ENCODE measurements at places on chromosomes 6 and 20.
A peak's percentile ranks its signal among the peaks of the same experiment; 100 is the strongest.

DNA sequence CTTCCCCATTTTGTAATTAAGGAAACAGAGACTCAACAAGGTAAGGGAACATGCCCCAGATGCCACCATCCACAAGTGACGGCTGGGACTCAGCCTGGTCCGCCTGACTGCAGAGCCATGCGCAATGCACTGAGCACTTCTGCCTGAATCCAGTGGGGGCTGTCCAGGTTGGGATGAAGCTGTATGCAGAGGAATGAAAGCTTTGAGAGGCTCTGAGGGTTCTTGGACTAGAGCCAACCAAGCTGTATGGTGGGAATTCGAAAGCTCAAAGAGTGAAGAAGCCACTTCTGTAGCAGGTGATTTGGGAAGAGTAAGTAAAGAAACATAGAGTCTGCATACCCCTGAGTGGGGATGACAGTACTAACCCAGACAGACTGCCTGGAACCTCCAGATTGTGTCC, 127.6 kb upstream of the AKAP12 start:
- DNase-seq, result no peak

DNA sequence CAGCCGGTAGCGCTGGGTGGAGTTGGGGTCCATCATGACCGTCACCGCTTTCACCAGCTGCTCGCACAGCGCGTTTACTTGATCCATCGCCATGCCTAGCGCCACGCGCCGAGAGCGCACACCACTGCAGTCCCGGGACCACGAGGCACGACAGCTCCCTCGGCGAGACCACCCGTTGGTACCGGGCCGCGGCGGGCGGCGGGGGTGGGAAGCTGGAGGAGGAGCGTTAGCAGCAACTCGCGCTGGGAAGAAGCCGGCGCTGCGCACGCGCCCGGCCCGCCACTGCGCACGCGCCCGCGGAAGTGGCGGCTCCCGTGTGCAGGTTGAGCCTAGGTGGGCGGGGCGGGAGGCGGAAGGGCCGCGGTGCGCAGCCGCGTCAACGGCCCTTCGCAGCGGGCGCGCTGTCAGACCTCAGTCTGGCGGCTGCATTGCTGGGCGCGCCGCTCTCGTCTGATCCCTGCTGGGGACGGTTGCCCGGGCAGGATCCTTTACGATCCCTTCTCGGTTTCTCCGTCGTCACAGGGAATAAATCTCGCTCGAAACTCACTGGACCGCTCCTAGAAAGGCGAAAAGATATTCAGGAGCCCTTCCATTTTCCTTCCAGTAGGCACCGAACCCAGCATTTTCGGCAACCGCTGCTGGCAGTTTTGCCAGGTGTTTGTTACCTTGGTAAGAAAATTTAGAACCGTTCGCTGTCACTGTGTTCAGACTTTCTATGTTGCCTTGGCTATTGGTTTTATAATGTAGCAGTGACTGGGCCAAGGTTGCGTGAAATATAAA, at the start of the genes POLH and XPO5:
Gene POLH (plus strand): TSS at position 414 of the 780 bp plus-strand sequence. CDS start 6,135 bp downstream, outside the sequence.
Gene XPO5 (minus strand): TSS at position 267 of the 780 bp plus-strand sequence. CDS start 174 bp downstream, at position 93.
- DNase-seq, result peak; percentile 89

GRCh38 chr6:1641343-1641885, 31.7 kb downstream of the FOXC1 start:
- no peak for DNase-seq

DNA sequence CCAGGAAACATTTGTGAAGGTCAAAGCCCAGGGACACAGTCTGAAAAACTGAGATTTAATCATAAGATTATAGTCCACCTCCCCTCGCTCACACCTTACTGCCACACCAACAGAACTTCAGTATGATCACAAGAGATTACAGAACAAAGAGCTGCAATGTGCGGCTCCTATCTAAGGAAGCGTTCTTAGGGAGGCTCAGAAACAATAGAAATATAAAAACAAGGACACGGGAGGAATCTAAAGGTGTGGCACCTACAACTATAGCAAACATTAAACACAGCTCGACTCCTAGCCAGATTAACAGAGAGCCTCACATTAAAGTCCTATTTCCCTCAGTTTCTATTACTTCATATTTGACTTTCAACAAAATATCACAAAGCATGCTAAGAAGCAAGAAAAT, 40.4 kb upstream of the THEMIS start:
- DNase-seq, result no peak

- DNase-seq, result no peak
Observed at GRCh38 chr6:93817937-93818336, 398.6 kb upstream of the EPHA7 start.

GRCh38 chr6:89184344-89184743, 32.8 kb downstream of the GABRR1 start:
- no peak for DNase-seq

GRCh38 chr6:170256641-170257040, 34.2 kb downstream of the DLL1 start:
- DNase-seq, result no peak

DNA sequence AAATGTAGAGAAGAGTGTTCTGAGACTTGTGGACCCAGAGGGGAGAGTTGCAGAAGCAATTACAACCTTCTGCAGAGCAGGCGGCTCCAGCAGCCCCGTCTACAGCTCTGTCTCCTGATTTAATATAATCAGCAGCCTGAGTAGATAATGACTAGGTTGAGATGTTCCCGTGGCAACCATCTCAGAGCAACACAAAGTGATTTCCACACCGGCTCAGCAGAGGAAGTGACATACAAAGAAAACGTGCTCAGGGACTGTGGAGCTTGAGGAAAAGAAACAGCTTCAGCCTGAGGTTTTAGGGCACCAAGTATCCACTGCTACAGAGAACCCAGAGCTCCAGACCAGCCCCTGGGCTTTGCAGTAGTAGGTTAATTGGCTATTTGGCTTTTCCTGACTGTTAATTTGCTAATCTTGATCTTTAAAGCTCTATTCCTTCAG, 136.4 kb downstream of the MTFR2 start:
- DNase-seq, result no peak

DNA sequence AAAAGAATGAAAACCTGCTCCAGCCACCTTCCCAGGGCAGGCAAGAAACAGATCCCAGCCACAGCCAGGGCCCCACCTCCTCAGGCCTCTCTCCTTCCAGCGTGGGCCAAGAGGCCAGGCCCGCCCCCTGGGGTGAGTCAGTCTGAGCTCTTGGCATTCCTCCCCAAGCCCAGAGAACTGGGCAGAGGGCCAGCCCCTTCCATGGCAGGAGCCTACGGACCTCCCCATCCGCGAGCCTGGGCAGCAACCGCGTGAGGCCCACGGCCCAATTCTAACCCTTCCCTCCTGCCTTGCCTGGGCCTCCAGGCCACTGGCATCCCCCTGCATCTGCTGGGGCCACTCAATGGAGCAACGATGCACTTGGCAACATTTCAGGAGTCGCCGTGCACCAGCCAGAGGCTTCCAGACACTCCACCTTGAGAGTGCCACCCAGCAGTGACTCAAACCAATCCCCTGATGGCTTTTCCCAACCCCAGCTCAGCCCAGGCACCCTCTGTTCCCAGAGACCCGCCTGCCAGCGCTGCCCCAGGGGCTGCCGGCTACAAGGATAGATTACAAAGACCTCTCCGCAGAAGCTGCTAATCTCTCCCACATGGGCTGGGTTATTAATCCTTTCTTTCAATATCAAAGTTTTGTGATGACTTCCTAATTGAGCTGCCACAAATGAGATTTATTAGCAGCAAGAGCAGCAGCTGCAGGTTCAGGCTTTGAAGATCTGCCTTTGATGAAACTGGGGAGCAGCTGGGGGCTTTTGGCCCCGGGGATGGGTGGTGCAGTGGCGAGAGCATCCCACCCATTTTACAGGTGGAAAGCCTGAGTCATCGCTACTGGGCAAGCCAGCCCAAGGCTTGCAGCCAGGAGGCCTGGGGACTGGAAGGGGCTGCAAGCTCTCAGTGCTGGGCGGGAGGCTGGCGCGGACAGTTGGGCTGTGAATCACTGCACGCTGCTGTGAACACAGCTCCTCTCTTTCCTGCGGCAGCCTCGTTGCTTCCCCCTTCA, 85.7 kb downstream of the NFATC2 start:
- DNase-seq, result no peak

- DNase-seq, result no peak
Observed at GRCh38 chr6:147564556-147564955, 56.1 kb downstream of the SAMD5 start.

GRCh38 chr6:118826096-118826495, 67.9 kb upstream of the ASF1A start:
- DNase-seq, result no peak

GRCh38 chr6:80335121-80335531, 228.7 kb downstream of the BCKDHB start:
- DNase-seq, result no peak

DNA sequence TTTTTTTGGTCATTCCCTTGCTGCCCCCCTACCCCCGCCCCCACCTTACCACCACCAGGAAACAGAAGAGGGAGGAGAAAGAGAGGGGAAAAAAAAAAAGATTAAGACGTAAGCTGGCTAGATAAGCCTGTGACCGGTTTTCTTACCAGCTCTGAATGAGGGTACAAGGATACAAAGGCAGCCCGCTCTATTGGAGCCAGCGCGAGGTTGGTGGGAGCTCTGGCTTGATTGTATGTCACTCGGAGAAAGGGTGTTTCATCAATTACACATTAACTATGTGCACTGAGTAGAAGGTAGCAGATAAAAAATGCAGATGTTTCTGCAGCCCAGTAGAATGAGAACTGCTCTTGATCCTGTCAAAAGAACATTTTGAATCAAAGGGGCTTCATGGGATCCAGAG, 28.6 kb upstream of the OLIG3 start:
- DNase-seq, result no peak

GRCh38 chr20:59385038-59385437, 84.6 kb downstream of the EDN3 start:
- no peak for DNase-seq

DNA sequence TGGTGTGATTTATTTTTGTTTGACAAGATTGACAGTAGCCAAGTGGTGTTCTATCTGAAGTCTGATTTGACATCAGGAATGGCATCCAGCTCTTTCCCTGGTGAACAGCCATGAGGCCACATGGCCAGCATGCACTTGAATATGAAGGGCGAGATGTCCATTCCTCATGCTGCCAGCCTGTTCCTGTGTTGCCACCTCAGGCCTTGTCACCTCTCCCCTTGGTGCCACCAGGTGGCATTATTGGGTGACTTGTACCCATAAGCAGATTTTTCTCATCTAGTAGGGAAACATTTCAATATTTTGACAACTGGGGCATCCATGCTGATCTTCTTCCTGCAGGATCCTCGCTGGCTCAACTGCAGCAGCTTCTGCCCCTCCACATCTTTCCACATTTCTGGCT, 199.1 kb downstream of the ERMARD start:
- DNase-seq, result no peak

DNA sequence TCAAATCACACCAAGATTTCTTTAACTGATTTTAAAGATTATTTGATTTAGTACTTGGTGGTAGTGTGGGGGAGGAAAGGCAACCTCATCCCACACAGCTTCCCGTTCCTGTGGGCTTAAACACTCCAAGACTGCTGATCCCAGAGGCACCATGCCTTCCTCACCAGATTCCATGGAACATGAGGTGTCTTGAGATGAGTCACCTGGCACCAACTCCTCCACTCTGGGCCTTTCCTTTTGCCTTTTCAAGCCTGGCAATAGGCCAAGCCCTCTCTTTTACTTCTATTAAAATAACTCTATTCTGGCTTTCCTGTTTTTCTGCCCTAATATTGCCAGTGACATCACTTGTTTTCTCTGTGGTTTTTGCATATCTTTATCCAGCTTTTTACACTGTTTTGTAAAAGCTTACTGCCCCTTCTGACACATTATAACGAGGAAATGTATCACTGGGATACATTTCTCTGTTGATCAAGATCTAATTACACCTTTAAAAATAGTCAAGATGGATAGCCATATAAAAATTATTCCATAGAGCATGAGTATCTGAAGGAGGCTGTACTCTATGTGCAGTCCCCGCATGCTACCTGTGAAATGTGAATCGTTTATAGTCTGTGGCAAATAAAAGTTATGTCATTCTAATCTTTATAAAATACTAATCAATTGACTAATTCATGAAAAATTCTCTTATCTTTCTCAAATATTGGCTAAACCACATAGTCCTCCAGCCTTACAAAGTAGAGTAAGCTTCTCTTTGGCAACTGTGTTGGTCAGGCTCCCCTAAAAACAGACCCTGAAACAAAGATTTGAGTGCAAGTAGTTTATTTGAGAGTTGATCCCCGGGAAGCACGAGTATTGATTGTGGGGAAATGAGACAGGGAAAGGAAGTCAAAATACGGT, 257.8 kb upstream of the KCNQ5 start:
- DNase-seq, result no peak

GRCh38 chr6:136962661-136963060, 40.6 kb downstream of the SLC35D3 start:
- DNase-seq, result no peak

DNA sequence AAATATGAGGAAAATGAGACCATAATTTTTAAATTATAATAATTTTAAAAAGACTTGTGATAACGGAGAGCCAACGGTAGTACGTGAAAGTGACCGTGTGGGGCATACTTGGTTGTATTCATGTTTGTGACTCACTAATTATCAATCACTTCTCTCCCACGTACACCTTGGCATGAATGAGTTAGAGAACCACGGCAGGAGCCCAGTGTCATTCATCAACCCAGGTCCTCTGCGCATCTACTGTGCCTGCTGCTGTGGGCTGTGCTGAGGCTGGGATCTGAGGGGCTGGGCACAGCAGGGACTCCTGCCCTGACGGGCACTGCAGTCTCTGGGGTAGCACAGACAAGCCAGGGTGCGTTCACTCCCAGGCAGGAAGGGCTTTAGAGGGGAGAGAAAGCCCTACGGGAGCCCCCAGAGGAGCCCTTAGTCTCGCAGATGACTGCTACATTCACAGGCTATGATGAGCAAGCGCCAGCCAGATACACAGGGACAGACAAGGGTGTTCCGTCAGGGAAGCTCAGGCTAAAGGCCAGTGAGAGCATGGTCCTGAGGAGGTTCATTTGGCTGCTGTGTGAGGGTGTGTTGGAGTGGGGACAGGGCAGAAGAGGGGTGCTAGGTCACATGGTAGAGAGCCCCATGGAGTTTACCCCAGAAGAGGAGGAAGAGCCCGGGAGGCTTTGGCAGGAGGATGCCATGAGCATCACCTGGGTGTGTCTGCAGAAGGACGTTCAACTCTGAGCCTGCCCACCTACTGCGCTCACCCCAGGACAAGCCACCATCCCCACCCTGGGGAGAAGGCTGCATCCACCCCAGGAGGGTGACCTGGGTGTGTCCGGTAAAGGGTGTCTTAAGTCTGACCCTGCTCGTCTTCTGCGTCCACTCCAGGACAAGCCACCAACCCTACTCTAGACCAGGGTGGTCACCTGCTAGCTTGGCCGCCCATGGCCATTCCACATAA, 8.2 kb upstream of the RPS6KA2 start:
- DNase-seq, result no peak
